Adipocyte (in vitro differentiated cells): ENCODE measurements at places on chromosomes 3 and 15.

GRCh38 chr3:177045222-177045621 lies 152.1 kb downstream of the TBL1XR1 start:
- no peak for DNase-seq

GRCh38 chr3:126159476-126159875 lies 20.9 kb downstream of the ALDH1L1 start:
- no peak for DNase-seq

GRCh38 chr15:87118435-87118834 lies 1038.8 kb downstream of the AGBL1 start:
- no peak for DNase-seq

GRCh38 chr3:10764259-10765051 lies 51.6 kb upstream of the SLC6A11 start:
- no peak for DNase-seq

DNA sequence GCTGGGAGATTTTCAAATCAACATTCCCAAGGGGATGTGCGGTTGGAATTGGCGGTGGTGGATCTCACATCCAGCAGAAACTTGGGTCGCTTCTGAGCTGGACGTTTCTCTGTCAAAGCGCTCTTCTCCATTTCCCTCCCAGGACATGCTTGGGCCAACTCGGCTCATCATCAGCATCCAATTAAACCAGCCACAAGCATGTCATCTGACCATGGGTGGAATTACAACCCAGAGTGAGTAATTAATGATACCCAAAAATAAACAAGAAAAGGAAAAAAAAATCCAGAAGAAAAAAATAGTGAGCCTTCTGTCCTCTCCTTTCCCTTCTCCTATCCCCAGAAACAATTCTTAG lies 111.2 kb downstream of the XXYLT1 start:
- peak; percentile 13 for DNase-seq

GRCh38 chr3:15899388-15899787 lies 101.6 kb upstream of the ANKRD28 start:
- no peak for DNase-seq

DNA sequence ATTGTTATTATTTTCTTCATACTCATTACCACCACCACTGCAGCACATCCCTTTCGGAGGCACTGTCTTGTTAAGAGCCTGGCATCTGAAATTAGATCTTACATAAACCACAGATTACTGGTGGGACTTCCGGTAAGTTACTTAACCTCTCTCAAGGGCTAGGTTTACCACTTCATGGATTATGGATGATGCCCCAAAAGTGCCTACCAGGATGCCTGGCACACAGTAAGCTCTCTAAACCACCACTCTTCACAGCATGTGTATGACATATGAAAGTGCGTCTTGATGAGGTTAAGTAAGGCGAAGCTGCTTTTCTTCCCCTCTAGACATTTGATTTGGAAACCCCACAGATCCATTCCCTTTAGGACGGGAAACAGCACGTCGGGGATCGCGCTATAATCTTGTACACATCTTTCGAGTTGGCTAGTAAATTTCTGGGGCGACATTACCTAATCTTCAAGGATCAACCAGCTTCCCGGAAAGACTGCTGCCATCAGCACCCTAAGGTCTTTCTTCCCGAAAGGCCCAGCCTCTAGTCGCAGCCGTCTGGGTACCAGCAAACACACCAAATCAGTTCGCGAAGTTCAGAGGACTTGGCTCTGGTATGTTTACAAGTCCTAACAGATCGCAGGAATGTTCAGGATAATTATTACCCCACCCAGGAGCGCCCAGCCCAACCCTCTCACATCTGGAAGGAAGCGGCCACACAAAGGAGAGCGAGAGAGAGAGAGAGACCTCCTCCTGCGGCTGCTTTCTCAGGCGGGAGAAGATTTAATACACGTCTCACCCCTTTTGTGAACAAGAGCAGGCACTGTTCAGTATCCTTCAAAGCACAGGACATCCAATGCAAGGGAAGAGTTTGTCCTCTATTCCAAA lies 155.1 kb upstream of the FRMD4B start:
- DNase-seq = no peak

- DNase-seq = no peak
Measured at GRCh38 chr3:120649830-120650233, 32.2 kb downstream of the HGD start.

GRCh38 chr3:122392868-122393844 lies 9.2 kb downstream of the FAM162A start:
- DNase-seq = peak; percentile 84

GRCh38 chr3:16687221-16687620 lies 82.0 kb upstream of the DAZL start:
- DNase-seq = no peak

GRCh38 chr15:42784705-42785104 lies 47.8 kb upstream of the CDAN1 start:
- no peak for DNase-seq

GRCh38 chr3:63975723-63976122 lies 47.6 kb downstream of the PSMD6 start:
- peak; percentile 67 for DNase-seq

DNA sequence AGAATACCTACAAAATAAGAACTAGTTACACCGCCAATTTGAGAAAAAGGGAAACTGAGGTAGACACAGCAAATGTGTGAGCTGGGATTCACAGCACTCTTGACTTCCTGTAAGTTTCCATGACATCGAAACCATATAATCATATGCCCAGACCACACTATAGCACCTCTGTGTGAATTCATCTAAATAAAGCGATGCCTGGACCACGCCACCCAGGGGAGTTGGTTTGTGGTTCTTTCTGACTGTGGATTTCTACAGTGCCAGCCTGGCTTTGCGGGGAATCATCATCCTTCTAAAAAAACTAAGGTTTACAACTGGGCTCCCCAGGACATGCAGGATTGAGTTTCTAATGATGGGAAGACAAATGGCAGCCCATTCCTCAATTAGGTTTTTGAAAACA lies 23.5 kb upstream of the CA12 start:
- DNase-seq = no peak

- peak; percentile 36 for DNase-seq
Measured at GRCh38 chr15:85354461-85354860, 25.9 kb upstream of the AKAP13 start.

DNA sequence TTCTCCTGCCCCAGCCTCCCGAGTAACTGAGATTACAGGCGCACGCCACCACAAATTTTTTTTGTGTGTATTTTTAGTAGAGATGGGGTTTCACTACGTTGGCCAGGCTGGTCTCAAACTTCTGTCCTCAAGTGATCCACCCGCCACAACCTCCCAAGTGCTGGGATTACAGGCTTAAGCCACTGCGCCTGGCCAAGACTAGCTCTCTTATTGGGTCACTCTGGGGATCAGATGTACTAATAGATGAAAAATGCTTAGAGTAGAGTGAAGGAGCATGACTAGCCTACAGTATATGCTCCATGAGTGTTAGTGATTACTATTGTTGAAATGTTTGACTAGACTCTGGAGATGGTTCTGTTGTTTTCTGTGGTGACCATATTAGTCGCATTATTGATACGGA lies 21.8 kb downstream of the RARB start:
- no peak for DNase-seq

- DNase-seq = peak; percentile 70
Measured at GRCh38 chr15:63698692-63699091, 101.5 kb downstream of the FBXL22 start.

GRCh38 chr15:57018151-57018550 lies 99.7 kb downstream of the TCF12 start:
- DNase-seq = no peak

GRCh38 chr3:158625881-158626280 lies 18.4 kb upstream of the GFM1 start:
- no peak for DNase-seq

DNA sequence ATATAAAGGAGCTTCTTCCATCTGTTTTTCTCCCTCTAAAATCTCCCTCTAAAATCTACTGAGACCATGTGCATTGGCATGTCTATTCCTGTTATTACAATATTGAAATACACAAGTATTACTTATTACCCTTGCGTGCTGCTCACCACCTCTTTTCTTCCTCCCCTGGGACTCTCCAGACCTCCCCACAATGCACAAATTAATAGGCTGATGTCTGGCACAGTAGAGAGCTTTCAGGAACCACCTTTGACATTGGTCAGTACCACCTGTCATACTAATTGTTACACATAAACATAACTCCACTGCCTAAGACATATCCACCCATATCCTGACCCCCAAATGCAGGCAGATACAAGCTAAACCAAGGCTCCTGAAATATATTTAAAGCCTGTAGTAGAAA lies 722.6 kb downstream of the FHIT start:
- no peak for DNase-seq

GRCh38 chr3:117512975-117513374 lies 803.4 kb downstream of the TUSC7 start:
- peak; percentile 20 for DNase-seq

- DNase-seq = no peak
Measured at GRCh38 chr3:24164967-24165602, 220.0 kb downstream of the NR1D2 start.

DNA sequence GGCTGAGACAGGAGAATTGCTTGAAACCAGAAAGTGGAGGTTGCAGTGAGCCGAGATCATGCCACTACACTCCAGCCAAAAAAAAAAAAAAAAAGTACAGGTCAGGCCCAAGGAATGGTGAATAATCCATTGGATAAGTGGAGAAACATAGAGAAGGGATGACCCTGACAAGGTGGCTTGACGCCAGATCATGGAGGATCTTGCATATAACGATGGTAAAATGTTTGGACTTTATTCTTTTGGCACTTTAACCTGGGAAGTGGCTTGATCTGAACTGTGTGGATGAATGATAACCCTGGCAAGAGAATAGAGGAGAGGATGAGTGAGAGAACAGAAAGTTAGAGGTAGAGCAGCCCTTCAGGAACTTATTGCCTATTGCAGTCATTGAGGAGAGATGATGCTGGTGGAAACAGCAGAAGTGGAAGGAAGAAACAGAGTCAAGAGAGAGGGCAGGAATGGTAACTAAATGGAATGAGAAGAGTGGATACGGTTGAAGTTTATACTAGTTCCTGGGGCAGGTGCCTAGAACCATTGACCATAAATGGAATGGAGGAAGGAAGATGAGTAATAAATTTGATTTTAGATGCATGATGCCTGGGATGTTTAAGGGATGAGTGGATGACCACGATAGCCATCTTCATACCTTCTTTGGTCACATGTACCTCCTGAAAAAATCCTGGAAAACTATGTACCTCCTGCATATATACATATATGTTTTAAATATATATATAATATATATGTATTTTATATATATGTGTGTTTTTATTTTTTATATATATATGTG lies 57.8 kb downstream of the BLM start:
- DNase-seq = peak; percentile 22

DNA sequence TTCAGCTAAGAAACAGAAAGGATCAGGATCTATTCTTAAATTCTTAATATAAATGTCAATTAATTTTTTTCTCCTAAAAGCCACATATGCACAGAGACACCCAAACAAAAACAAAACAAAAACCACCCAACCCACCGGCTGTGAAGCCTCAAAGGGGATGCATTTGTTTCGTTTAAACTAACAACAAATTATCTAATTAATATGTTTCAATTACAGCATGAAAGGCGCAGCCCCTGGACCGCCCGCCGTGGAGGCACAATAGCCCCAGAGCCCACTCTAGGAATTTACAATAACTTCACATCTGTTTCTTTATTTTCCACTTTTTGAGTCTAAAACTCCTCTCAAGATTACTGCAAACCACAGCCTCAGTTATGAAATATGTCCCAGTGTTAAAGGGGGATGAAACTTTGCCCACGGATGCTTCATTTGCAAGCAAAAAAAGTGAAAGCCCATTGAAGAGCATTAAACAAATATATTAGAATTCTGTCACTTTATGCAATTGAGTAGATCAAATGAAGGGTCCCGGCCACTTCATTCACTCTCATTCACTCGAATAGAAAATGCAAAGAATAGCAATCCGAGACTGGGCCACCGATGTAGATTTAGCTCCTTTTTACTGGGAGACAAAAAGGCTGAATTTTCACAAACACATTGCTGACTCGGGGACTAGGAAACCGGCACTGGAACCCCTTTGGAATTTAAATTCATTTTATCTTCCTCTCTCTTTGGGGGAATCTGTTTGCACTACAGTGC lies 6.0 kb downstream of the FOXB1 start:
- DNase-seq = no peak

- DNase-seq = no peak
Measured at GRCh38 chr3:87509401-87509800, 233.0 kb upstream of the POU1F1 start.

DNA sequence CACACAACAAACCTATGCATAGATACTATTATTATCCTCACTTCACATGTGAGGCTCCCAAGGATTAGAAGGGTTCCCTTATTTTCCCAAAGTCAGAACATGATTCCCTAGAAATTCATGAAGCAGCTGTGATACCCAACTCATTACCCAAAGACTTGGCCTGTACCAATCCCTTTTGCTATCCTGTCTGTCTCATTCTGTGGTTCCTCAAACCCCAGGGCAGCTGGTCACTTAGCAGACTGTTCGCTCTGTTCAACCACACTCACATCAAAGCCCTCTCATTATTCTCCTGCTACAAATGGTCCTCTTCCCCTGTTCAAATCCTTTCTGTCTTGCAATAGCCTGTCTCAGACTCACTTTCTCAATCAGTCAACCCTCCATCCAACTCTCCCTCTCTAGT lies 154.3 kb upstream of the TRIM42 start:
- DNase-seq = no peak

- DNase-seq = no peak
Measured at GRCh38 chr15:33131552-33132232, 62.8 kb downstream of the FMN1 start.

DNA sequence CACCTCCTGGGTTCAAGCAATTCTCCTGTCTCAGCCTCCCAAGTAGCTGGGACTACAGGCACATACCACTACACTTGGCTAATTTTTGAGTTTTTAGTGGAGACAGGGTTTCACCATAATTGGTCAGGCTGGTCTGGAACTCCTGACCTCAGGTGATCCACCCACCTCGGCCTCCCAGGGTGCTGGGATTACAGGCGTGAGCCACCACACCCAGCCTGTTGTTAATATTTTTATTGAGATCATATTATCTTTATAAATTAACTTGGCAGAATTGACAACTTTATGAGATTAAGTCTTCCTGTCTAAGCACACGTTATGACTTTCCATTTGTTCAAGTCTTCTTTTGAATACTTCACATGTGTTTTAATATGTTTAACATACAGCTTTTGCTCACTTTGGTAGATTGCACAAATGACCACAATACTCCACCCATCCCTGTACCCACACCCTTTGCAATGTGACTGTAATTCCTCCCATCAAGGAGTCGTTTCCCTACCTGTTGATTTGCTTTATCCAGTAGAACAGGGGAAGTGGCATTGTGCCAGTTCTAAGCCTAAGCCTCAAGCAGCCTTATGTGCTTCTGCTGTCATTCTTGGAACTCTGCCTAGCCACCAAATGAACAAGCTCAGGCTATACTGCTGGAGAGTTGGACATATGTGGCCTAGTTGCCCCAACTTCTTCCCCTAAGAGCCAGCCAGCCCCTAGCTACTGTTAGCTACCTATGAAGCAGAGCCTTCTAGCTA lies 8.2 kb downstream of the XYLB start:
- DNase-seq = peak; percentile 40
